ENCODE measurements at places on chromosomes 13 and 19.

GRCh38 chr19:47776568-47776967, 1.9 kb upstream of the SELENOW start:
- DNase-seq = no peak

GRCh38 chr19:4015705-4016402, 8.3 kb downstream of the PIAS4 start:
- no peak for DNase-seq

GRCh38 chr13:35744566-35745178, 268.2 kb upstream of the MAB21L1 start:
- no peak for DNase-seq

DNA sequence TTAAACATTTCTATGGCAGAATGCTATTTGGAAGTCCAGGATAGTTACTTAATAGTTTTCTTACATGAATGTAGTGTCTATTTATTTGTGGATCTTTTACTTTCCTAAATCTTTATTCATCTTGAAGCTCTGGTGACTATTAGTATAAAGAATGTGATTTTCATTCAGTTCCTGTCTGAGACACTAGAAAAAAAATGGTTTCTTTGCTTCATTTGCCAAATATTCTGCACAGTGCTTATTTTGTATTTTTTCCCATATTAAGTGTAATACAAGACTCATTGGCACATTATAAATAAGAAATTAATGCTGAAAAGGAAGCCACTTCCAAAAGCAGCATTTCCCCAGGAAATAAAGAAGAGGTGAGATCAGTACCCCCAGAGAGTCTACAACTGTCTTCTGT, 109.8 kb downstream of the POSTN start:
- DNase-seq = no peak

GRCh38 chr13:113535381-113535781, 44.9 kb upstream of the DCUN1D2 start:
- no peak for DNase-seq

DNA sequence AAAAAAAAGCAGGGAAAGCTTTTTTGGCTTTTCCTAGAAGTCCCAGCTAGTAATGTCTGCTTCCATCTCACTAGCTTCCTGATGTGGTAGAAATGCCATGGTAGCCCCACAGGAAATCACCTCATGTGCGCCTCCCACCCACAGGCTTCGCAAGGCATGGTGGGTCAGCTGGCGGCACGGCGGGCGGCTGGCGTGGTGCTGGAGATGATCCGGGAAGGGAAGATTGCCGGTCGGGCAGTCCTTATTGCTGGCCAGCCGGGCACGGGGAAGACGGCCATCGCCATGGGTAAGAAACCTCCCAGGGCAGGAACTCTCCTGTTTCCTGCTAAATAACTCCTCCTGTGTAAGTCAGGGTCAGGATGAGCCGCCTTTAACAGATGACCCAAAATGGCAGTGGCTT, 10.4 kb downstream of the RUVBL2 start:
- DNase-seq = no peak

DNA sequence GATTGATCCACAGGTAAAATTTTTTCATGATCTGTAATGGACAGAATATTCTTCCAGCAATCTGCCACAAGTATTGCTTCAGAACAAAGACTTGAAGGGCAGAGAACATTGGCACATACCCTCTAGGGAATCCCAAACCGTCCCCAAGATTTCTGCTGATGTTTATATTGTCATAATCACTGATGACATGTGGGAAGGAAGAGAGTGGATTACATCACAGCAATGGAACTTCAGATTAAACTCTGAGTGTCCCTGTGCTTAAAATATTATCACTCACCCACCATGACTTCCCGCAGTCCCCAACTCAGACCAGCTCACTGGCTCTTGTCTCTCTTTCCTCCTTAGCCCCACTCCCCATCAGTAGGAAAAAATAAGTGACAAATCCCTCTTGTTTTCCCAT, 8.5 kb upstream of the TPT1 start:
- DNase-seq = no peak

- DNase-seq = no peak
Measured at GRCh38 chr13:74574964-74575728, 440.9 kb upstream of the KLF12 start.

DNA sequence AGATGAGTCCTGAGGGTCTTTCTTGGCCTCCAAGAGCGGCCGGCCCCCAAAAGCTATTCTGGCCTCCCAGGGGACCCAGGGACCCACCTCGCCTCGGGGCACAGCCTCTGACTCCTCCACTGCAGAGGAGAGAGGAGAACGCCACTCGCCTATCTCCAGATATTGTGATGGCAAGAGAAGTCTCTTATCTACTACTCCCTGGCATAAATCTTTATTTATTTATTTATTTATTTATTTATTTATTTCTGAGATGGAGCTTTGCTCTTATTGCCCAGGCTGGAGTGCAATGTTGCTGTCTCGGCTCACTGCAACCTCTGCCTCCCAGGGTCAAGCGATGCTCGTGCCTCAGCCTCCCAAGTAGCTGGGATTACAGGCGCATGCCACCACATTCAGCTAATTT, 11.0 kb downstream of the SLC7A9 start:
- no peak for DNase-seq

Measured in RCC 7860 (cell line).